Suprapubic skin (tissue), 4 donors: ENCODE measurements at places on chromosomes 12 and 14. TPM values are rescaled to one million over a fixed set of nuclear protein-coding genes. Genes with fewer than 3 reads are reported as not detected.

- no peak for DNase-seq
Measured at GRCh38 chr12:57611827-57612710, 834 bp downstream of the ARHGEF25 start.

GRCh38 chr12:106226884-106227640 is 20.8 kb downstream of the CKAP4 start:
- no peak for DNase-seq

Gene RAD9B
- total RNA-seq, result 0.47 TPM

DNA sequence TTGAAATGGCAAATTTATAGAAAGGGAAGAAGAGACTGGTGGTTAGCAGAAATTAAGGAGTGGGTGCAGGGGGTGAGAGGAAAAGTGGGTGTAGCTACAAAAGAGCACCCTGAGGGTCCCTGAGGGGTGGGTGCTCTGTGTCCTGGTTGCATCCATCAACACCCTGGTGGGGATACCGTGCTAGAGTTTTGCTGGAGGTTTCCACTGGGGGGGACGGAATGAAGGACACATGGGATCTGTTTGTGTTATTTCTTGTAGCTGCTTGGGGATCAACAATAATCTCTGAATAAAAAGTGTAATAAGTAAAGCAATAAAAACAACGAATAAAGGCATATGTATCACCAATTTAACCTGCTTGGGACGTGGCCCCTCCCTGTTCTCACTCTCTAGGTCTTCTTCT is 175.3 kb downstream of the KIF26A start:
- DNase-seq, result no peak

DNA sequence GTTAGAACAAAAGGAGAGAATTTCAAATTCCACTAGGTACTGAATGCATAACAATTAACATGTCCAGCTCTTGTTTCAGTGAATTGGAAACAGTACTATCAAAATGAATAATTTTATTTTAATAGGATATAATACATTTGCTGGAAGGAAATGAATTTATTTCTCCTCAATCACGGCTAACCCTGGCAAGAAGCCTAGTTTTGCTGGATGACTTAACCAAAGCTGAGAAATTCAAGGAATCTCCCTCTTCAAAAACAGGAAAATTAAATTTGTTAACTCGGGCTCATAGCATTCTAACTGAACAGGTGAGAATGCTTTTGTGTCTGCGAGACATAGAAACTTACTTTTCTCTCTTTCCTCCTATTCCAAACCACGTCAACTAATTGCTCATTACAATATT is 163.5 kb upstream of the NEDD1 start:
- no peak for DNase-seq

Gene MIP
- total RNA-seq, result not detected

- no peak for DNase-seq
Measured at GRCh38 chr12:110930348-110931314, 10.3 kb upstream of the MYL2 start.

Gene ENDOU
- total RNA-seq, result 22.9 TPM

DNA sequence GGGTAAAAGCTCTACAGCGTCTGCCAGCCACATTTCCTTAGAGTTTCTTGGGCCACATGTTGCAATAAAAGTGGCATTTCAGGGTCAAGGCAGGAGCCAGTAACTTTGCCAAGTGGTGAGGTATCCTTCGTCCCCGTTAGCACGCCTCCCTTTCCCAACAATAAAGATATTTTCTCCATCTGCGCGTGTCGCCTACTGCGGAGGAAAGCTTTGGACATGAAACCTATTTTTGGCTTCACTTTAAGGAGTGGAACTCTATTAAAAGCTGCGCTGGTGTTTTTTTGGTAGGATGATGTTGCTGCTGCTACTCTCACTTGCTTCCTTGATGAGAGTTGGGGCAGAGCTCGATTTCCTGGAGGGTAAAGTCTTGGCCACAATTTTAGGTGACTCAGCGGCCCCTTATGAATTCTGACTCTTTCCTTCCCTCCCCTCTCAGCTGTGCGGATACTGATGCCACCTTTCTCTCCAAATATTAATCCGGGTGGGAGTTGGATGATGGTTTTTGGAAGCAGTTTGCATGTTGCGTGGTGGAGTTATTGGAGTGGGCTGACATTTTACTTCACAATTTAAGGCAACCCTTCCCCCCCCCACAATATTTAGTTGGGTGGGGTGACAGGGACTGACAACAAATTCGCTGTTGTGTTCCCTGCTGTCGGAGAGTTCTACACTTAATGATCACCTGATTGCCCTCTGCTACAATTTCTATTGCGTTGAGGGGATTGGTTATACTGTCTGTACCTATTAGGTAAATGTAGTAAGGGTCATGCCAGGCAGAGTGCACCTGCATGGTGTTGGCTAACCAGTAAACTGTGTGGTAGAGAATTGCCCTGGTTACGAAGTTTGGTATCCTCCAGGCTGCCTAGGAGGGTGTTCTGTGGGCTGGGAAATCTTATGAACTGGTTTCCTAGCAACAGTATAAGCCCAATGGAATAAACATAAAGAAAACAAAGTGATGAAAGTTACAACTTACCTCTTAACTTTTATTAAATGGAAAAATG is 1.1 kb downstream of the CCDC91 start:
- no peak for DNase-seq

- no peak for DNase-seq
Measured at GRCh38 chr14:22399776-22400175, 189.2 kb downstream of the DAD1 start.

Gene LRCOL1
- total RNA-seq, result not detected

GRCh38 chr12:71601546-71601945 is 62.1 kb downstream of the ZFC3H1 start:
- DNase-seq, result no peak

Gene DHRS2
- 2.6 TPM for total RNA-seq

Gene CTSG
- total RNA-seq, result not detected

DNA sequence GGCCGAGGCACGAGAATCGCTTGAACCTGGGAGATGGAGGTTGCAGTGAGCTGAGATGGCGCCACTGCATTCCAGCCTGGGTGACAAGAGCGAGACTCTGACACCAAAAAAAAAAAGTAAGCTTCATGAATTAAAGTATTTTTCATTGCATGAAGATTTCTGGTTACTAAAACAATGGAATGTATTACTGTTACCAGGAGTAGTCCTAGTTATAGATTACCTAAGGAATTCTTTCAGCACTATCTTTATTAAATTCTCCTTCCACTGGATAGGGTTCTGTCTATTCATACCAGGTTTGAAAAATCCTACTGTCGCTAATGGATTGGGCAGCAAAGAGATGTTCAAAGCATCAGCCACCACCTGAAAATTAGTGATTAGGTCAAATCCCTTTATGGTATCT is 12.4 kb downstream of the ETFRF1 start:
- no peak for DNase-seq

DNA sequence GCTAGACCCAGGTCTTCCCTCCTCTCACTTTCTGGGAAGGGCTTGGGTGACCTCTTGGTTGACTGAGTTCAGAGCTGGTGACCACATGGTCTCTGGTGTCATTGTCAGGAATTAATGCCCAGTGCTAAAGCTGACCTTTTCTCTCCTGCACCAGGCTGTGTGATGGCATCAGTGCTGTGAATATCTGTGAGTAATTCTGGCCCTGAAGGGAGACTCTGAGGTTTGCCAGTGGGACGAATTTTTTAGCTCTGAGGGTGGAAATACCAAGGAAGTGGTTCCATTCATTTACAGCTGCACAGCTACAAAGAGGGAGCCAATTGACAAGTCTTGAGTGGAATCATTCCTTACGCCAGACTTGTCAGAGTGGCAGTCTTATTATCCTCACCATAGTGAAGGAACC is 6.2 kb upstream of the KRT86 start:
- DNase-seq, result no peak

DNA sequence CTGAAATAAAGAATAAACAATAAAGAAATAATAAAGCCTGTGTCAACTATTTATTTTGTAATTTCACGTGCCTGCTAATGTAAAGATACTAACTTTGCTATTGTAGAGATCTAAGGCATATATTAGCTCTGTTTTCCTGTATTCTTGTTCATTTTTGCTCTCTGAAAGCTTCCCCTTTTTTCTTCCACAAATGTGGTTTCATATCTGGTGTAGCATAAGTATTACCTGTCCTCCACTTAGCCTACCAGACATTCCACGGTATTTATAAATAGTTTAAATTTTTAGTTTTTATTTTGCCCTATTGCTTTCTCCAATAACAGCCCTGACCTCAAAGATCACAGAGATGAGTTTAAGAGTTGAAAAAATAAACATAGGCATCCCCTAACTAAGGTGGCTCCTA is 92.6 kb upstream of the ATP2B1 start:
- DNase-seq, result no peak
